NCI-H187 (cell line): ENCODE measurements at places on chromosomes 12 and 14.

- DNase-seq, result no peak
Observed at GRCh38 chr14:37048666-37049071, 123.7 kb downstream of the SLC25A21 start.

GRCh38 chr12:132662901-132663755 lies 24.0 kb downstream of the POLE start:
- DNase-seq, result no peak

GRCh38 chr12:6567112-6567670 lies 900 bp downstream of the NOP2 start:
- DNase-seq, result no peak

- no peak for DNase-seq
Observed at GRCh38 chr12:66323017-66323416, 20.7 kb downstream of the HELB start.

GRCh38 chr12:96478011-96478410 lies 11.4 kb upstream of the CFAP54 start:
- DNase-seq, result no peak

DNA sequence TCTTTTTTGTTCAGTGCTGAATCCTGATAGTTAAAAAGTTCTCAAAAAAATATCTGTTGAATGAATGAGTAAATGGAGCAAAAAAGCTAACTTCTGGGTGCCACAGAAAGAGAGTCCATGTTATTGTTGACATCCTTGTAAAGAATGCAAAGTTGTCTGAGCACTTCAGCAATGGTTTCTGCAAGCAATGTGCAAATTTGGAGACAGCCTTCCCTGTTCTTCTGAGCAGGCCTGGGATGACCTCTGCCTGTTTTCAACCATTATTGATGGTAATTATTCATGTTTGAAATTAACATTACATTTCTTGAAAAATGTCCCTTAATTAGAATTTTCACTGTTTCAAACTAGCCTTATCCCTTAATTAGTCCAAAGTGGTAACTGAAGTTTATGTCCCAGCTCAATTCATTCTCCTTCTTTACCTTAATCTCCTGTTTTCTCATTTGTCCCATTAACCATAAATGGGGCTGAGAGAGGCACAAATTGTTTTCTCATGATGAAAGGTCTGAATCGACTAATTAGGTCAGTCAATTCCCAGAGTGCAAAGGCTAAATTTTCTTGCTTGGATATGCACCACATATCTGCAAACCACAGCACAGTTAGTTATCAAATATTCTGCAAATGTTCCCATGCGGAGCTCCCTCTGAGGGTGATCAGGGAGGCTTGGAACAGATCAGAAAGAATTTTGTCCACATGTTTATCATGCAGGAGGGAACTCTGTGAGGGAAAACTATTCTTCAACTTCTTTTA lies 139.4 kb upstream of the KRR1 start:
- no peak for DNase-seq

DNA sequence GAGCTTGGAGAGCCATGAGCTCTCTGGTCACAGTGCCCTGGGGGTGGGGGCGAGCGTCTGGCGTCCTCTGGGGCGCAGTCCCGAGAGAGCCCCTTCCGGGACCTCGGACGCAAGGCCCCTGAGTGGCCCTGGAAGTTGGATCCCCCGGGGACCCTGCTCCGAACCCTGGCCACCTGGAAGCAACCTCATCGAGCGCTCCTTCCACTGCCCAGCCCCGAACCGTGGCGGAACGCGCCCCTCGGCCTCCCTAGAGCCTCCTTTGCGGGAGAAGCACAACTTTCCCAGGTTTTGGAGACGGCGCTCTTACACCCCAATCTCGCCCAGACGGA lies 1.2 kb downstream of the NOS1 start:
- DNase-seq, result no peak

DNA sequence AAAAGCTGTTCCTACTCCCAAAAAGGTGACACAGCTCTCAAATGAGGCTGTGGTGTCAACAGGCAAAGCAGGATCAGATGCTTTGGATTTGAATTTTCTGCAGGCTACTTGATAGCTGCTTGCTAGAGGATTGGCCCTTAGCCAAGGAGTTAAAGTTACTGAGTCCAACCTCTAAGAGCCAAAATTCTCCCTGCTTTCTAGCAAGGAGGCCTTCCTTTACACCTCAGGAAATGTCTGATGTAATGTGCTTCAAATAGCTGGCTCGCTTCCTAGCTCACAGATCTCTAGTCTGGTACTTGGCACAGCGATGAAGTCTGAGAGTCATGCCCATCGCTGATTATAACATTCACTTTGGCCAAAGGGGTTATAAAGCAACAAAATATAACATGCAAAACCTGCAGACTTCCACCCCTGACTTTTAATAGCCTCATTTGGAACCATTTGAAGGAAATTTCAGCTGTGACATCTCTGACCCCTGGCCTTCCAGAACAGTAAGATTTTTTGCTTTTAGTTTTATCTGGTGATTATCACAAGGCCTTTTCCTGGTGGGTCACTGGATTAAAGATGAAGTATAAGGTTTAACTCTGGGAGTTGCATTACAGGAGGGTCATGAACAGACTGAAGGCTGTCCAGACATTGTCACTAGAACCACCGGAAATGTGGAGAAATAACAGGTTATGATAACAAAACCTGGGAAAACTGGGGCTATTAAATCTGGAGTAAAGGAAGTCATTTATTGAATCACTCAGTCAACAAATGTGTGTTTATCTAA lies 189.7 kb downstream of the EPS8 start:
- no peak for DNase-seq

DNA sequence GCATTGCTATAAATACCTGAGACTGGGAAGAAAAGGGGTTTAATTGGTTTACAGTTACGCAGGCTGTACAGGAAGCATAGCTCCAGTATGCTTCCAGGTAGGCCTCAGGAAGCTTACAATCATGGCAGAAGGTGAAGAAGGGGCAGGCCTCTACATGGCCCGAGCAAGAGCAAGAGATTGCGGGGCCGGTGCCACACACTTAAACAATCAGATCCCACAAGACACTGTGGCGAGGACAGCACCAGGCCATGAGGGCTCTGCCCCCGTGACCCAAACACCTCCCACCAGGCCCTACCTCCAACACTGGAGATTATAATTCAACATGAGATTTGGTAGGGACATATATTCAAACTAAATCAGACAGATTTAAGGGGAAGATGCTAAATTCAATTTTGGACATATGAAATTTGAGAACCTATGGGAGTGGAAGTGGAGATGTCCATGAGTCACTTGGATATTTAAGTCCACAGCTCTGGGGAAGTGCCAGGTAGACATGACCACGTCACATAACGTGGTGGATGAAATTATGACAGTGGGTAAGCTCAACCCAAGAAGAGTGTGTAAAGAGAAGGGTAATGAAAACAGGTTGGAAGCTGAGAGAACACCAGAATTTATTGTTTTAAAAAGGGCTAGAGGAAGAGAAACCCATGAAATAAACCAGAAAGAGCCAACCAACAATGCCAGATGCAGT lies 1.5 kb upstream of the LTA4H start:
- no peak for DNase-seq

DNA sequence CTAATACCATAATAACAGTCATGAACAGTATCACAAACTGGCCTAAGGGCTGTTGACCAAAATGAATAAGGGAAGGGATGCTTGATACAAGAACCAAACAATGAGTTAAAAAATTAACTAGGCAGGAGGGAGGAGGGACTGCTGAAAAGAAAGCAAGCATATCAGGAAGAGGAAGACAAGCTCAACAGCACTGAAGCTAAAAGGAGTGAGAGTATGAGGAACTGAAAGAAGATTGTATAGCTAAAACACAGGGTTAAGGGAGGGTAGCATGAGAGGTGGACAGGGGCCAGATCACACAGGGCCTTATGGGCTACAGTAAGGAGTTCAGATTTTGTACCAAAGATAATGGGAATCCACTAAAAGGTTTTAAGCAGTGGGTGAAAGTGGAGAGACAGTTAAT lies 34.1 kb downstream of the ITGA7 start:
- DNase-seq, result no peak

GRCh38 chr12:100706033-100706432 lies 88.5 kb upstream of the ANO4 start:
- DNase-seq, result peak; percentile 79

- no peak for DNase-seq
Observed at GRCh38 chr12:113818283-113818682, 147.8 kb downstream of the RBM19 start.

DNA sequence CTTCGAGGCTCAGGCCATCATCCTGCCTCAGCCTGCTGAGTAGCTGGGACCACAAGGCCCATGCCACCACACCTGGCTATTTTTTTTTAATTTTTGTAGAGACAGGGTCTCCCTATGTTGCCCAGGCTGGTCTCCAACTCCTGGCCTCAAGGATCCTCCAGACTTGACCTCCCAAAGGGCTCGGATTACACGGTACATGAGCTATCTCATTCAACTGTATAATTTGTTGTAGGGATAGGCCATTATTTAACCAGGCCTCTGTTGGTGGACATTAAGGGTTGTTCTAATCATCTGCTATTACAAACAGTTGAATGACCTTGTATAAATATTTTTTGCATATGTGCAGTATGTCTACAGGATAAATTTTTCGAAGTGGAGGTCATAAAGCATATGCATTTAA lies 9.0 kb downstream of the KIF5A start:
- no peak for DNase-seq

DNA sequence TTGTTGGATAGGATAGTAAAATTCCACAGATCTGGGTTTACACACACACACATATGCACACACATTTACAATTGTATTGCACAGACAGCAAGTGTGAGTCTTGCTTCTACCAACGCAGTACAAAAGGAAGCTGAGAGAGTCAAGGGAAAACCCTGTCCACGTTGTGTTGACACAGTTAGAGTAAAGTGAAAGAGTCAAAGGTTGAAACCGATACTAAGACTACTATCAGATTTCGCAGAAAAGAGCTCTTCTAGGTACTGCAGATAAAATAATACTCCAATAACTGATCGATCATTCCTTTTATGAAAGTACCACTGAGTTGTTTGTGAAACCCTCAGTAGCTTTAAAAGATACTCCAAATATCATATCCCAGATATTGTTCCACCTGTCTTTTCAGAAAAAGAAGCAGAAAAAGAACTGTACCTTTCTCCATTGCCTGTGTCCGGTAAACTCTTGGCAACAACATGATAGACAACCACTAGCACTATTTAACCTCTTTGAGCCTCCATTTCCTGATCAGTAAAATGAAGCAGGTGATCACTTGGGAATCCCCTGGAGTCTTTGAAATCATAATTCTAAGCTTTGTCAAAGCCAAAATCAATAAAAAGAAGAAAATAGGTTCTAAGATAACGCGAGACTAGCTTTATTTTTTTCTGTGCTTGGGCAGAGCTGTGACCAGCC lies 224.6 kb upstream of the FOXN3 start:
- no peak for DNase-seq

- DNase-seq, result no peak
Observed at GRCh38 chr14:41586237-41586636, 20.4 kb upstream of the LRFN5 start.

DNA sequence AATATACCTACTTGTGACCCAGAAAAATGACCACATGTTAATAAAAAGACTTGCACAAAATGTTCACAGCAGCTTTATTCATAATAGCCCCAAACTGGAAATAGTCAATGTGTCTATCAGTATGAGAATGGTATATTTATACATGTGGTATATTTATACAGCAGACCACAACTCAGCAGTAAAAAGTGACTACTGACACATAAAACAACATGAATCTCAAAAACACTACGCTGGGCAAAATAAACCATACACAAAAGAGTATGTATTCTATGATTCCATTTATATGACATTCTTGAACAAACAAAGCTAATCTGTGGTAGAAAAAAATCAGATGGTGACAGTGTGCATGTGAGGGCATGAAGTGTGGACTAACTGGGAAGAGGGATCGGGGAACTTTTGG lies 35.1 kb downstream of the ARF6 start:
- no peak for DNase-seq

DNA sequence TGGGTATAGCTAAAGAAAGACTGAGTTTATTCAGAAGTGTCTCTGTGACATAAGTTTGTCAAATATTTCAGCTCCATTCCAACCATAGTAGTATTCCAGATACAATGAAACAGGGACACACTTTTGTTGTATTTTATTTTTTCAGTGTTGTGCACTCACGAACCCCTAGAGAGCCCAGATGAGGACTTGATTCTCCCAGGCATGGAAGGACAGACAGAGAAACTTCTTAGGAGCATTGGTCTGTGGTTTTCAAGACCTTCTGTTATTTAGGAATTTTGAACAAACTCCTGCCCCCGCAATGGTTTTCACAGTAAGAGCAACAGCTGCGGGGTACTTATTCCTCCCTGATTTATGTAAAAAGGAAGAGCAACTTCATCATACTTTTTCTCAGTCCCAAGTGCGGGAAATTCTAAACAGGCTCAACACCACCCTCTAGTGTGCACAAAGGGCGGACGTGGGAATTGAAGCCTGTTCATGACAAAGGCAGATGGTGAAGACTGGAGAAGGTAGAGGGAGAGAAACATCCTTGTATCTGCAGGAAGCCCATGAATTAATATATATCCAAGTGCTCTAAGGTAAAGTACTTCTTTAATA lies 147.6 kb downstream of the PAH start:
- DNase-seq, result peak; percentile 8

DNA sequence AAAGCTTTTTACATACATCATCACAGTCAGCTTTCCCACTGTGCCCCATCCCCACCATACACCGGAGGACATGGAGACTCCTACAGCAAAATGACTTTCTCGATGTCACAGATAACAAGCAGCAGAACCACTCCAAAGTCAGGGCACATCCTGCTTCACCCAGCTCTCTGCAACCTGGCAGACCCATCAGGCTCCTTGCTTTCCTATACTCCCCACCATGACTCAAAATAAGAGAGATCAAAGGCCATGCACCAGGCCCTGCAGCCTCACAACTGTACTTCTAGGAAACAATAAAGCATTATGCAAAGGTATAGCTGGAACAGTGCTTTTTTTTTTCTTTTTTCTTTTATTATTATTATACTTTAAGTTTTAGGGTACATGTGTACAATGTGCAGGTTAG lies 187.4 kb downstream of the DPF3 start:
- DNase-seq, result no peak

GRCh38 chr12:53977596-53978445 lies 3.1 kb upstream of the HOTAIR start:
- no peak for DNase-seq

DNA sequence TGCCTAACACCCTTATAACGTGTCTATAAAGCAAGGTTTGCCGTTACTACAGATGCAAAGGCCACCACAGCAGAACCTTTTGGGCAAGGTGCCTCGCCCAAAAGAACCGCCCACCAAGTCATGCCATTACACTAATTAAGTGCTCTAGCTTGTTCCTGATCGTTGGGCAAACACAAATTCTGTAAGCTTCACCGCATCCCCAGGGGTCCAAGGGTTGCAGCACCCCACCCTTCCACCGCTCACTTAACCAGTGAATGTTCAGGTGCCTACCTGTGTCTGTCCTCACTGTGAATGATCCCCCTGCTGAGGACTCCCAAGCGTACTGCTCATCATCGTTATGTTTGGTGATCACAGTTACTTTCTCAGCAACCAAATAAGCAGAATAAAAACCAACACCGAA lies 1.4 kb downstream of the HSP90AA1 start:
- no peak for DNase-seq

DNA sequence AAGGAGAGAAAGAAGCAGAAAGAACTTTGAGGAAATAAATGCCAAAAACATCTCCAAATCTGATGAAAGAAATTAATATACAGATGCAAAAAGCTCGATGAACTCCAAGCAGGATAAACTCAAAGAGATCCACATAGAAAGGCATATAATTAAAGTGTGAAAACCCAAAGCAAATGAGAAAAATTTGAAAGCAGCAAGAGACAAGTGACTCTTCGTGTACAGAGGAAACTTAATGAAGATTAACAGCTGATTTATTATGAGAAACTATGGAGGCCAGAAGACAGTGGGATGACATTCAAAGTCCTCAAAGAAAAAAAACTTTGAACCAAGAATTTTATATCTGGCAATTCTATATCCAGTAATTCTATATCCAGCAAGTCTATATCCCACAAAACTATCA lies 163.0 kb upstream of the TMCC3 start:
- DNase-seq, result no peak

GRCh38 chr12:112294793-112295192 lies 87.4 kb downstream of the HECTD4 start:
- no peak for DNase-seq
